ENCODE measurements at places on chromosomes 1 and 21. TPM values are rescaled to one million over a fixed set of nuclear protein-coding genes. Genes with fewer than 3 reads are reported as not detected.
A peak's percentile ranks its signal among the peaks of the same experiment; 100 is the strongest.

DNA sequence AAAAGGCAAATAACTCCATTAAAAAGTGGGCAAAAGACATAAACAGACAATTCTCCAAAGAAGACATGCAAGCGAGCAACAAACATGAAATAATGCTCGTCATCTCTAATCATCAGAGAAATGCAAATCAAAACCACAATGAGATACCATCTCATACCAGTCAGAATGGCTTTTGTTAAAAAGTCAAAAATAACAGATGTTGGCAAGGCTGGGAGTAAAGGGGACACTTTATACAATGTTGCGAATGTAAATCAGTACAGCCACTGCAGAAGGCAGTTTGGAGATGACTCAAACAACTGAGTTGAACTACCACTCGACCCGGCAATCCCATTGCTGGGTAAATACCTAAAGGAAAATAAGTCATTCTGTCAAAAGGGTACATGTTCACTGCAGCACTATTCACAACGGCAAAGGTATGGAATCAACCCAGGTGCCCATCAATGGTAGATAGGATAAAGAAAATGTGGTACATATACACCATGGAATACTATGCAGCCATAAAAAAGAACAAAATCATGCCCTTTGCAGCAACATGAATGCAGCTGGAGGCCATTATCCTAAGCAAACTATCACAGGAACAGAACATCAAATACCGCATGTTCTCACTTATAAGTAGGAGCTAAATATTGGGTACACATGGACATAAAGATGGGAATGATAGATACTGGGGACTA, 25.9 kb downstream of the TSPAN2 start:
- peaks cover 41% of the 10 kb centered on the region for H3K4me1 ChIP-seq
- H3K27ac ChIP-seq = peak overlapping the region; percentile 74
- no peak overlapping the region for H3K4me3 ChIP-seq
- peak; percentile 58 for DNase-seq
- no peaks in the 10 kb centered on the region for H3K27me3 ChIP-seq

DNA sequence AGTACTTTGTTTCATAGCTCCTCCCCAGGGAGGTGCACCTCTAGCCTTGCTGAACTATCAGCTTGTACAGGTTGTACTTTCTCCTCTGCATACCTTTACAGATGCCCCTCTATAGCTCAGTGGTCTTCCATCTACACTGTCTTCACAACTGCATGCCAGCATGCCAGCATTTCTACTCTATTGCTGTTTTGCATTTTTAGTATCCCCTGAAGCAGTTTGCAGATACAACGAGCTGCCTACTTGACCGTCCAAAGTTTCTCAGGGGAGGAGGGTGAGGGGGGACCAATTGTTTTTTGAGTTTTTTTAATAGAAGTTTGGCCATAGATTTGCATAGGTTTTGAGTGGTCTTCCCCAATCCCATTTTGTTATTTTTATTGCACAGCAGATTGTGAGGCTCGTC, 27.6 kb upstream of the CTH start:
- no peak for DNase-seq
- no peak overlapping the region for H3K4me3 ChIP-seq
- H3K27me3 ChIP-seq = peaks cover 3% of the 10 kb centered on the region

GRCh38 chr1:41592451-41593125, 108.1 kb upstream of the EDN2 start:
- no peaks in the 10 kb centered on the region for H3K27me3 ChIP-seq
- peaks cover 28% of the 10 kb centered on the region for H3K4me1 ChIP-seq
- H3K36me3 ChIP-seq = peaks cover 35% of the 10 kb centered on the region
- peak; percentile 1 for DNase-seq
- no peak overlapping the region for H3K27ac ChIP-seq

GRHL3 gene
- total RNA-seq = 0.52 TPM

DNA sequence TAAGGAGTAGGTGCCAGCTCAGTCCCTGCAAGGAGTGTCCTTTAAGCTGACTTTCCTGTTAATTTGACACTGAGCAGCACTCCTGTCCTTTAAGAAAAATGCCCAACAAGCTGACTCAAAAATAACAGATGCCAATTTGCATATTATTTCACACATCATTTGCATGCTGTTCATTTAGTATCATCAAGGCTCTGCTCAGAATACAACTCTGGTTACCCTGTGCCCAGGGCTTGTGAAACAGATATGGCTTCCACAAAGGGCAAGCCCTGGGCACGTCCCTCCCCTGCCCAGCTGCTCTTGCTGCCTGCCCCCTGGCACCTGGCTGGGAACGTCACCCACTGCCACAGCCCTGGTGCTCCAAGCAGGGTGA, 10.3 kb downstream of the KCNN3 start:
- peaks cover 17% of the 10 kb centered on the region for H3K4me1 ChIP-seq
- peak overlapping the region; percentile 52 for H3K27ac ChIP-seq
- peak; percentile 29 for DNase-seq

All from activated naive CD4-positive, alpha-beta T cell treated with anti-CD3 and anti-CD28 coated beads for 36 hours (primary cell).